Endothelial cell of umbilical vein (primary cell): ENCODE measurements at places on chromosomes 3 and 15. TPM values are rescaled to one million over a fixed set of nuclear protein-coding genes. Genes with fewer than 3 reads are reported as not detected.

Gene IL5RA
- total RNA-seq, result not detected in 2 replicates

Gene GATM
- total RNA-seq, result 0.48 and 0.60 TPM in 2 replicates

Gene NOX5
- total RNA-seq, result 0.07 TPM in 1 of 2 replicates, not detected in the other

Gene FETUB
- not detected in 2 replicates for total RNA-seq

Gene GOLGA8N
- total RNA-seq, result 4.5 and 4.8 TPM in 2 replicates

Gene PROS1
- 5.2 and 6.0 TPM in 2 replicates for total RNA-seq

Gene ZNF502
- total RNA-seq, result 4.1 and 4.2 TPM in 2 replicates

Gene TIGIT
- total RNA-seq, result not detected in 2 replicates

Gene STRIT1
- total RNA-seq, result not detected in 2 replicates

Gene CADM2
- total RNA-seq, result not detected in 2 replicates

Gene FAM3D
- total RNA-seq, result not detected in 2 replicates

Gene USP19
- total RNA-seq, result 39.1 and 42.2 TPM in 2 replicates
